ENCODE measurements at places on chromosomes 3 and 15. TPM values are rescaled to one million over a fixed set of nuclear protein-coding genes. Genes with fewer than 3 reads are reported as not detected.

CADPS gene
- total RNA-seq, result 57.8 TPM

DGKG gene
- total RNA-seq, result 0.15 TPM

SNTN gene
- total RNA-seq, result 0.24 TPM

MCCC1 gene
- 33.2 TPM for total RNA-seq

LRRK1 gene
- 0.39 TPM for total RNA-seq

DNASE1L3 gene
- total RNA-seq, result 0.39 TPM
